ENCODE measurements at places on chromosomes 16 and 17.

- no peak for DNase-seq
Observed at GRCh38 chr17:19262650-19263631, 25.8 kb downstream of the EPN2 start.

- DNase-seq: peak; percentile 50
Observed at GRCh38 chr16:77993111-77993985, 29.0 kb upstream of the CLEC3A start.

GRCh38 chr16:2856061-2856670 is 1.8 kb downstream of the PRSS22 start:
- no peak for DNase-seq

DNA sequence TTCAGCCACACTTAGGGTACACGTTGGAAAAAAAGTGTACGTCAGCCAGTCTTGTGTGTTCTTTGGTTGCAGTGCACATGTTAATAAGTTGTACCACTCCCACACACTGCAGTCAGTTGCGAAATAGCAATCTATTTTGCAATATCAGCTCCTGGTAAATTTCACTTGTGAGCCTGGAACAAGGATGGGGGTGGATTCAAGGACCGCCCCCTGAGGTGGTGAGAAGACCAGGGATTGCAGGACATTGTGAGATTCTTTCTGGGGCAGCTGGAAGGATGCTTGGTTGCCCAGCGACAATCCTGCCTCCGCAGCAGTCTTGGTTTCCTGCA is 78.6 kb upstream of the ZFHX3 start:
- DNase-seq: no peak

DNA sequence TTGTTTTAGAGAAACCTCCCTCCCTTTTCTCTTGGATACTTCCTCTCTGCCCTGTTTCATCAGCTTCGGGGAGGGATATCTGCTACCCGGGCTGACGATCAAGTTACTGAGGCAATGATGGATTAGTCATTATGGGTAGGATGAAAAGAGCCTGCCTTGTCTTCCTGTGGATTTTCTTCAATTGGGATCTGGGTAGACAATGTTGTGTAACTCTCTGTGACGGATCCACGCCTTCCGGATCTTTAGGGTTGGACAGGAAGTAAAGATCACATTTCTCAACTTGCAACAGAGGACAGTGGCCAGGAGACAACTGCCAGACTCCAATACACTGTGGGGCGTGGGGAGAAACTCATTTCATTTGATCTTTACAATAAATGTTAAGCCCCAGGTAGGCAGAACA is 11.3 kb upstream of the CHST6 start:
- DNase-seq: no peak

DNA sequence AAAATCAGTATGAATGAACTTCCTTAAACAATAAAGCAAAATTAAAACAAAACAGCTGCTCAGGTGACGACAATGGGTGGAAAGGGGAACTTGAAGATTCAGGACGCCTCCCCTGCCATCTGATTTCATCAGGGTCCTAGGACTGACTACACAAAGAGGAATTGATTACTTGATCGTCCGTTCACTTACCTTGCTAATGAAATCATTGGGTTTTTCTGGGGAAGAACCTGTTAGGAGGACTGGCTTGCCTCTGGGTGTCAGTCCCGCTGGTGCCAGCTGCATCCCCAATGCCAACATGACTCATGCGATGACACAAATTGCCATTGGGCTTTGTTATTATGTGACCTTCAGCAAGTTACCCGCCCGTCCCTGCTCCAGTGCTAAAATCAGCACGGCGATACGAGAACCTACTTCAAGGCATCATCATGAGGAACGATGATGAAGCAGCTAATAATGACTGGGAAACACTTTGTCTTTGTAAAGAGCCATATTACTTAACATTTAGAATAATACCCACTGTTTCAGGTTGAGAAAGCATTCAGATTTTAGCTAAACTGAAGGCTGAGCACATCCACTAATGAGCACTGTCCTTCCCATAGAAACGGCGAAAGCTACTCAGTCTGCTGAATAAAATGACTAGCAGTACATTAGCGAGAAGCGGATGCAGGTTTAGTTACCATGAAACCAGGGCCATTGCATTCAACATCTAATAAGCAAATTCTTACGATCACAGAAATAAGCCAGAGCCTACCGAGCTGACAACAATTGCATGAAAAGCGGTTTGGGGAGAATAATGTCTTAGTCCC is 139.4 kb downstream of the ZFHX3 start:
- no peak for DNase-seq

GRCh38 chr16:21524068-21524751 is 75.2 kb upstream of the METTL9 start:
- peak; percentile 30 for DNase-seq

DNA sequence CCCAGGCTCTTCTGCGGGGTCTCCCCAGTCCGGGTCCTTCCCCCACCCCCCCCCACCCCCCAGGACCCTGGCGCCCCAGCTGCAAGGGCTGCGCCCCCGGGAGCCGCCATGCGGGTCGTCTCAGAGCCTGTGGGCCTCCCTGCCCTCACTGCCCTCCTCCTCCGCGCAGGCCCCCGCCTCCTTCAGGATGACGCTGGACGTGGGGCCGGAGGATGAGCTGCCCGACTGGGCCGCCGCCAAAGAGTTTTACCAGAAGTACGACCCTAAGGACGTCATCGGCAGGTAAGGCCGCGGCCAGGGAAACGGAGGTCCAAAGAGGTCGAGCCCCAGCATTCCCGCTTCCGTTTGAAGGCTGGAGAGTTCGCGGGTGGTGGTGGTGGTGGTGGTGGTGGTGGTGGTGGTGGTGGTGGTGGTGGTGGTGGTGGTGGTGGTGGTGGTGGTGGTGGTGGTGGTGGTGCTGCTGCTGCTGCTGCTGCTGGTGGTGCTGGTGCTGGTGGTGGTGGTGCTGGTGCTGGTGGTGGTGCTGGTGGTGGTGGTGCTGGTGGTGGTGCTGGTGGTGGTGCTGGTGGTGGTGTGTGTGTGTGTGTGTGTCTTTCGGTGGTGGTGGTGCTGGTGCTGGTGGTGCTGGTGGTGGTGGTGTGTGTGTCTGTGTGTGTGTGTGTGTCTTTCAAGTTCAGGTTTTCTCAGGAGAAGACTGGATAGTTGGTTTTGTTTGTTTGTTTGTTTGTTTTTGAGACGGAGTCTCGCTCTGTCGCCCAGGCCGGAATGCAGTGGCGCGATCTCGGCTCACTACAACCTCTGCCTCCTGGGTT is 615 bp downstream of the PHKG2 start:
- no peak for DNase-seq

GRCh38 chr17:17021194-17021863 is 20.9 kb upstream of the MPRIP start:
- peak; percentile 35 for DNase-seq

DNA sequence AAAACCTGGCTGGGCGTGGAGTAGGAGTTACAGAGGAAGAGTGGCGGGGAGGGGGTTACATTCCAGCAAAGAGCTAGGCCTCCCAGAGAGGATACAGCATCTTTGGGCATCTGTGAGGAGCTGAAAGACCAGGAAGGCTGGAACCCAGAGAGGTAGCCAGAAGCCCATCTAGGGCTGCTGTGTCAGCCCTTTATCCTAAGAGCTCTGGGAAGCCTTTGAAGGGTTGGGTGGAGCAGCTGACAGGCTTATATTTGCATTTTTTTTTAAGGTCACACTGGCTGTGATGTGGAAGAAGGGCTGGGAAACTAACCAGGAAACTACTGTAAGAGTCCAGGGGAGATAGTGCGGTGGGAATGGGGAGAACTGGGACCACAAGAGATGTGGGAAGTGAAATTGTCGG is 6.8 kb upstream of the CNOT1 start:
- DNase-seq: no peak

GRCh38 chr16:24996301-24996700 is 18.9 kb downstream of the ARHGAP17 start:
- DNase-seq: no peak

GRCh38 chr16:68234188-68235107 is 1.5 kb downstream of the ESRP2 start:
- no peak for DNase-seq

DNA sequence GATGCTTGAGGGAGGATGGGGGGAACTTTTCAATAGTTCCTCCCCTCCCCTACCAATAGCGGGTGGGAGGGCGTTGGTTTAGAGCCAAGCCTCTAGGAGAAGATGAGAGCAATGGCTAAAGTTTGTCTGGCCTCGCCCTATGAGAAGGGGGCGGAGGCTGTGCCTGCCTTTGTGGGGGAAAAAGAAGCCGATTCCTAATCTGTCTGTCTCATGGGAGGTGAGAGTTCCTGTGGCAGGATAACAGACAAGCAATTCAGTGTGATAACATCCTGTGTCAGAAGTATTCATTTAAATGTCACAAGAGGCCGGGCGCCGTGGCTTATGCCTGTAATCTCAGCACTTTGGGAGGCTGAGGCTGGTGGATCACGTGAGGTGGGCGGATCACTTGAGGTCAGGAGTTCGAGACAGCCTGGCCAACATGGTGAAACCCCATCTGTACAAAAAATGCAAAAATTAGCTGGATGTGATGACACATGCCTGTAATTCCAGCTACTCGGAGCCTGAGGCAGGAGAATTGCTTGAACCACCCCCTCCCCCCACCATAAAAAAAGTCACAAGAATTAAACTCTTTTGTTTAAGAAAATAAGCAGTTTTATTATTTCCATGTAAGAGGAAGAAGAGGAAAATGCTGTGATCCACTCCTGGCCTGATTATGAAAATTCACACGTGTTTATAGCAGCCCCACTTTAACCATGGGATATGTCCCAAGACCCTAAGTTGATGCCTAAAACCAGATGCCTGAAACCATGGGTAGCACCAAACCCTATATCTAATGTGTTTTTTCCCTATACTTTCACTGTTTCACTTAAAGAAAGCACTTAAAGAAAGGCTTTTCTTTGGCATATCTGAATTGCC is 1.7 kb downstream of the SLFN5 start:
- peak; percentile 54 for DNase-seq

GRCh38 chr17:5283571-5284315 is 1.7 kb downstream of the RABEP1 start:
- no peak for DNase-seq

DNA sequence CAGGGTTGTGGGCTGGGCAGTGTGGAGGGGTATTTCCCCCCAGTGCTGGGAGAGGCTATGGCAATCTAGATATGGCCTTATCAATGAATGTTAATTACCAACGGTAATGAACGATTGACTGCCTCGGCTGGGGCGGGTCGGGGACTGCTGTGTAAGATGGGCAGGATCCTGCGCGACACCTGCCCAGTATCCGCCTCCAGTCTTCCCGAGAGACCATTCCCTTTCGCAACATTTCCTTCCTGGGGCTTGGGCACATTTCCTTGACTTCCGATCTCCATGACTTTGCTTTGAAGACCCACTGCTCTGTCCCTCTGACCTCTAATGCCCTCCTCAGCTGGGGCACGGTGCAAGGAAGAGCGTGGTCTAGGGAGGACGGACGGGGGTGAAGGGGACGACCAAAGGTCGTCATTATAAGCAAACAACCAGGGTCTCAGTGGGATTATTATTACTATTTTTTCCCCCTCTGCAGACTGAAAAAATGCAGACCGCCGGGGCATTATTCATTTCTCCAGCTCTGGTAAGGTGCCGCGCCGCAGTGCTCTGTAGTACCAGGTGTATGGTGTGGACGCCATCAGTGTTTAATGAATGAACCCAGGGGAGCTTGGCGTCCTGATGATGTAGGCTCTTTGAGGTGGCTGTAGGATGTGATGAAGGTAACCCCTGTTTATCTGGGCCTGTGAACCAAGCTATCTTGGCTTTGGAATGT is 506 bp downstream of the ATP5MC1 start:
- no peak for DNase-seq

DNA sequence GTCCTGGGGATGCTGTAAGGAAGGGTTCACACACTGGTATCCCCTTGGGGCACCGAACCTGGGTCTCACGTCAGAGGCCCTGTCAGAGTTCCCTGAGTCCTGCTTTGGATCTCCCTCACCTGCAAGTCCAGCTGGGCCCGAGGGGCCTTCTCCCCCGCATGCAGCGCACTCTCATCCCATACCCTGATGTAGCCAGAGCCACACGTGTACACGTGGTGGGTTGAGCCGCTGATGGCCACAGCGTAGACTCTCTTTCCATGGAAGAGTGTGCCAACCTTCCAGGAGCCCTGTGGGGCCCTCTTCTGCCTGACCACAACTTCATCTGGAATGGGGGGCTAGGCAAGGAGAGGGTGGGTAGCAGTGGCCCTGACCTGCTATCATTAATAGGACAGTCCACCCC is 9.9 kb downstream of the TLE7 start:
- DNase-seq: no peak

GRCh38 chr16:87968541-87968940 is 17.3 kb downstream of the BANP start:
- DNase-seq: no peak

DNA sequence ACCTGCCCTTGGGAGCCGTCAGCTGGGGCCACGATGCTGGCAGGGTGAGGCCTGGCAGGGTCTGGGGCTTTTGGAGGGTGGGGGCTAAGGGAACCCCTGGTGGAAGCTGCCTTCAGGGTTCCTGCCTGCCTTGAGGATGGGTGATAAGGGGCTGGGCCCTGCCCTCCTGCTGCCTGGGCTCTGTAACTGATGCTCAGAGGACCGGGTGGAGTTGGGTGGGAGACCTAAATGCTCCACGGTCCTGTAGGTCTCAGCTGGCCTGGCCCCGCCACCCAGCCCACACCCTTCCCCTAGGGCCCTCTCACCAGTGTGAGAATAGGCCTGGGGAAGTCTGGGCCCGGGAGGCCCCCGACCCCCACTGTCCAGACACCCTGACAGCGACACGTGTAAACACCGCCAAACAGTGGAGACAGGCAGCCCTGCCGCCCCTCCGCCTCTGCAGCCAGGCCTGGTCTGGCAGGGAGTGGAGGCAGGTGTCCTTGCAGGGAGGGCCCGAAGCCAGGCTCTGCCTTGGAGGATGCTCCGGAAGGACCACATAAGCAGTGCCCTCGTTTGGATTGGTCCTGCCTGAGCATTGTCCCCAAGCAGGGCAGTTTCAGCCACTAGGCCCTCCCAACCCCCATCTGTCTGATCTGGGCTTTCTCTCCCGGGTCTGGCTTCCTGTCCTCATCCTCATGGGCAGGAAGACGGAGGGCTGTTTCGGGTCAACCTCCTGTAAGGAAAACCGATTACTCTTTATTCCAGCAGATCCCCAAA is 6.5 kb upstream of the BAHCC1 start:
- no peak for DNase-seq

GRCh38 chr17:63961355-63962212 is 11.1 kb downstream of the SCN4A start:
- peak; percentile 74 for DNase-seq

DNA sequence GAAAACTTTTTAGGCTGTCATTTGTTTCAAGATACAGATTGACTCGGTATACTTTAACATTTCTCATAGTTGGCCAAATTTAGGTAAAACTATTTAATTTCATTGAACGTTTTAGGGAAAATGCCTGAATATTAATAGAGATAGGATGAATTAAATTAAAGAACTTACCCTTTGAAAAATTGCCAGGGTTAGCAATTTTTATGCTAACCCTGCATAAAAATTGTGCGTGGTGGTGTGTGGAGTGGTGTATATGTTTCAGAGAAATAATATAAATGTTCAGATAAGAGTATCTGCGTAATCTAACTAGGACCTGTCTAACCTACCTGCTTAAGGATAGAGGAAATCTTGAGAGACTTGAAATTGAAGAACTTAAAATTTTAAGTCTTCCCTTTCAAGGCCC is 21.4 kb downstream of the NF1 start:
- DNase-seq: no peak

GRCh38 chr17:3966720-3967363 is 2.6 kb upstream of the ATP2A3 start:
- no peak for DNase-seq

- DNase-seq: no peak
Observed at GRCh38 chr16:49961089-49961488, 63.9 kb upstream of the CNEP1R1 start.
